Pulmonary artery endothelial cell (primary cell): ENCODE measurements at places on chromosomes 12 and 14. TPM values are rescaled to one million over a fixed set of nuclear protein-coding genes. Genes with fewer than 3 reads are reported as not detected.

PAPLN gene
- total RNA-seq: 1.2 and 15.9 TPM in 2 replicates

IL26 gene
- total RNA-seq: not detected in 2 replicates

GPRC5A gene
- total RNA-seq: 10.4 and 15.1 TPM in 2 replicates

SRGAP1 gene
- 1.8 and 2.2 TPM in 2 replicates for total RNA-seq

MSI1 gene
- total RNA-seq: not detected in 2 replicates
